Right ventricle myocardium superior (tissue), 1 donor: ENCODE measurements at places on chromosomes 6 and 20. TPM values are rescaled to one million over a fixed set of nuclear protein-coding genes. Genes with fewer than 3 reads are reported as not detected.

DNA sequence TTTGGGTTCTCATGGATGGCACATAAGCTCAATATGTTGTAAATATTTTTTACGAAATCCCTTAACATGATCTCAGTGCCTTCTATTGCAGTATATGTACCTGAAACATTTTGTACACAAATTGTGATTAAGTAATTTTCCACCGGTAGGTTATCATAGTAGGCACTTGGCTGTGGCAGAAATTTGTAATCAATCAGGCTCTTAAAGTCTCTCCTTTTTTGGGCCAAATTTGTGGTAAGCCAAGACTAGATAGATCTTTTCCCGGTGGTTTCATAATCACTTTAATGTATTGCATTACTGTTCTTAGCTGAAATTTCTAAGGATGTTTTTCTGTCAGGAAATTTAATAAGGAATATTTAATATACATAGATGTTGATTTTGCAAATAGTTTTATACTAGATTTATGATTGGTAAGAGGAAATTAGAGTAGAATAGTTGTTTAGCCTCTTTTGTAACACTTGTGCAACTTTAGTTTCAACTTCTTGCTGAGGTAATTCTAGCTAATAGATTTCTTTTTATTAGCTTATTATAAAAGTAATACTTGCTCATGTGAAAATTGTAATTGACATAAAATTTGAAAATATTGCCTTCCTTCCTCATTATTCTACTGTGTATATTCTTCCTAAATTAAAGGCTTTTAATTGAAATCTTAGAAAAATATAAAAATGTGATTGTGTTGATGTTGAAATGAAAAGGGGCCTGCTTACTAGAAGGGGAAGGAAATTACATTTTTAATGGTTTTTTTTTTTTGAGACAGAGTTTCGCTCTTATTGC is 3.2 kb downstream of the PCMT1 start:
- DNase-seq, result no peak

- DNase-seq, result no peak
Measured at GRCh38 chr6:74928203-74928602, 277.6 kb downstream of the COL12A1 start.

DNA sequence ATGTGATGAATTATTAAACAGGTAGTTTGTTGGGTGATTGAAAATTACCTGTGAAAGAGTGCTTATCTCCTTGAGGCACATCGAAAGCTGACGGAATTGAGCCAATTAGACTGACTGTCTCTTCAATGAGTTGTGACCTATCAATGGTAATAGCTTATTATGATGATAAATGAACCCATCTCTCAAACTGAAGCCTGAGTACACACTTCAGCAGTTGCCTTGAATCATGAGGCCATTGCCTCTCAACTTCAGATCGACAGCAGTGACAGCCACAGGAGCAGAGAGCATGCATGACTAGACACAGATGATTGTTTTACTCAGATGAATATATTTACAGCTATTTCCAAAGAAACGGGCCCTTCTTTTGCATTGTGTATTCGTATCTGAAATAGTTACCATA is 323.9 kb downstream of the LAMA2 start:
- DNase-seq, result no peak

DNA sequence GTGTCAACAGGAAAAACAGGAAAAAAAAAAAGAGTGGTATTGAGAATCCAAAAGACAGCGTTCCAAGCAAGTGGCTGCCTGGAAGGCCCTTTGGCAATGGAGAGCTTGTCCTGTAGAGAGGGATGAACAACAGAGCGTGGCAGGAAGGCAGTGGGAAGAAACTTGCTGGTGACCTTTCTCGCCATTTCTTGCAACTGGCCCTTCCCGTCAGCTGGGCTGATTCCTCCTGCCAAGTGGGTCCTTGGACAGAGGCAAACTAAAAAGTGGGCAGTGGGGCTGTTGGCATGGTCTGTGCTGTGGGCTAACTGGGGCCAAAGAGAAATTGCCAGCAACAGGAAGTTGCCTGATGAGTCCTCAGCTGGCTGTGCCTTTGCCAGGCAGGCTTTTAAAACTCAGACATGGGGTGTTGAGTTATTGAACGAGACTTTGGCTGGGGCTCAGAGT is 43.9 kb upstream of the CLDN20 start:
- DNase-seq, result no peak

DNA sequence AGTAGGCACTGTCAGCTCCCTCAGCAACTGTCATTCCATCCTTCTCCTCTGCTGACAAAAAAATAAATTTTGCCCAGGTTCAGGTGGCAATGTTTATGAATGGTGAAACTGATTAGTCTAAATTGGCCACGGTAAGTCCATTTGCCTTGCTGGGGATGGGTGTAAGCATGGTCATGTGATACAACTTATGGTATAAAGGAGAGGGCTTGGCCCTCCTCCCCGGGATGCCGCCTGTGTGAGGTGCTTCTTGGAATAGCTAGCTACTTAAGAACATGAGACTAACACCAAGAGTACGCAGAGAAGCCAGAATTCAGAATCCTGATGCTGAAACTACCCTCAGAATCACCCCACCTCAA is 94.4 kb upstream of the MAP7 start:
- DNase-seq, result no peak

- DNase-seq, result no peak
Measured at GRCh38 chr20:35305682-35306556, 13.7 kb upstream of the FAM83C start.

- DNase-seq, result no peak
Measured at GRCh38 chr20:54535033-54535432, 59.6 kb downstream of the DOK5 start.

DNA sequence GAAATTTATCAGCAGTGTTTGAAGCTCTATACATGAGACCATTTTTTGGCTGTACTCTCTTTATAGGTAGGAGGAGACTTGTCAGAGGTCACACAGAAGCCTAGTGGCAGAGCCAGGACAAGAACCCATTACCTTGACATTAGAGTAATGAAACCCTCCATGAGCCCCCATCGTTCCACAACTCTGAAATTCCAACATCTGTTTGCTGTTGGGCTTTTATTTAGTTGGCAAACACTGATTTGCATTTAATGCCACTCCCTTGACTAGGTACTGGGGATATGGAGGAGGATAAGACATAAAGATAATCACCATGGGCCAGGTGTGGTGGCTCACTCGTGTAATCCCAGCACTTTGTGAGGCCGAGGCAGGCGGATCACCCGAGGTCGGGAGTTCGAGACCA is 1.6 kb downstream of the GSS start:
- DNase-seq, result no peak

- DNase-seq, result peak; percentile 24
Measured at GRCh38 chr20:63054681-63055240, 48.0 kb upstream of the BHLHE23 start.

- no peak for DNase-seq
Measured at GRCh38 chr20:62177307-62177706, 5.5 kb upstream of the MTG2 start.

The TINAG gene
- total RNA-seq, result 0.16 TPM

- no peak for DNase-seq
Measured at GRCh38 chr6:167688123-167688522, 138.6 kb upstream of the AFDN start.

The GNAS-AS1 gene
- total RNA-seq, result 0.13 TPM

DNA sequence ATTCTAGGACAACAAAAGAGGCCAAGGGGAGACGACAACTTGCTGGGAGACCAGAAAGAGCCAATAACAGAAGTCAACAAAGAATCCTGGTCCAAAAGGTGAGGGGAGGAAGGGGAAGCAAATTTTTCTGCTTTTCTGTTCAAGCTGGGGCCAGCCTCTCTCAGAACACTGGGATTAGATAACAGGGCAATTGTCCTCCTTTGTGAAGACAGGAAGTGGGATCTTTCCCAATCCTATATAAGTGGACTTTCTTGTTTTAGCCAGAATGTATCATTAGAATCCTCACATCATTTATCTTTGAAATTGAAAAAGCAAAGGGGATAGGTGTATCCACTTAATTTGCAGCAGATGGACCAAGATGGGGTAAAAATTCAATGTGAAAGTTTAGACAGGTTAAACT is 101.2 kb upstream of the COL21A1 start:
- no peak for DNase-seq

DNA sequence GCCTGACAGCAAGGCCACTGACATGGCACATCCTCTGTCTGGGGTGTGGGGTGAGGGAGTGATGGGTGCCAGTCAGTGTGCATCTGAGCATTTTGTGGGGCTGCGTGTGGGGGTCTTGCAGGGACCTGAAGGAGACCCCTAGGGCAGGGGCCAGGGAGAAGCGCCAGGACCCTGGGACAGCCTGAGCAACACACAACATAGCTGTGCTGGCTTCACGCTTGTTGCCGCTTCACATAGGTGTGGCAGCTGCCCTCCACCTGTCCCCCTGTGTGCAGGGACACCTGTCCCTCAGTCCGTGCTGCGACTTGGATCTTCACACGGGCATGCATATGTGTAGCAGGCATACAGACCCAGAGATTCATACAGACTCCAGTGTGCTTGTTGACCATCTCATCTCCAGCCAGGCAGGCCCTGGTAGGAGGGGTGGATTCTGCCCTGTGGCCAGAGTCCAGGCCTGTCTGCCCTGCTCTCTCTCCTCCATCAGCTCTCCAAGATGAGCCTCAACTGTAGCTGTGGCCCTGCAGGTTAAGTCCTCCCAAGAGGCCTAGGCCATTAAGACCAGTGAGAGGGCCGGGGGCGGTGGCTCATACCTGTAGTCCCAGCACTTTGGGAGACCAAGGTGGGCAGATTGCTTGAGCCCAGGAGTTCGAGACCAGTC is 3.2 kb upstream of the NPBWR2 start:
- DNase-seq, result peak; percentile 22

The RWDD2A gene
- total RNA-seq, result 2.8 TPM

The SEMG1 gene
- total RNA-seq, result not detected

GRCh38 chr6:152984513-152984872 is 1.7 kb upstream of the FBXO5 start:
- DNase-seq, result no peak

- no peak for DNase-seq
Measured at GRCh38 chr20:64093013-64093503, 8.9 kb upstream of the LKAAEAR1 start.

The OR2J3 gene
- not detected for total RNA-seq

The HLA-DQA1 gene
- total RNA-seq, result 5.5 TPM

DNA sequence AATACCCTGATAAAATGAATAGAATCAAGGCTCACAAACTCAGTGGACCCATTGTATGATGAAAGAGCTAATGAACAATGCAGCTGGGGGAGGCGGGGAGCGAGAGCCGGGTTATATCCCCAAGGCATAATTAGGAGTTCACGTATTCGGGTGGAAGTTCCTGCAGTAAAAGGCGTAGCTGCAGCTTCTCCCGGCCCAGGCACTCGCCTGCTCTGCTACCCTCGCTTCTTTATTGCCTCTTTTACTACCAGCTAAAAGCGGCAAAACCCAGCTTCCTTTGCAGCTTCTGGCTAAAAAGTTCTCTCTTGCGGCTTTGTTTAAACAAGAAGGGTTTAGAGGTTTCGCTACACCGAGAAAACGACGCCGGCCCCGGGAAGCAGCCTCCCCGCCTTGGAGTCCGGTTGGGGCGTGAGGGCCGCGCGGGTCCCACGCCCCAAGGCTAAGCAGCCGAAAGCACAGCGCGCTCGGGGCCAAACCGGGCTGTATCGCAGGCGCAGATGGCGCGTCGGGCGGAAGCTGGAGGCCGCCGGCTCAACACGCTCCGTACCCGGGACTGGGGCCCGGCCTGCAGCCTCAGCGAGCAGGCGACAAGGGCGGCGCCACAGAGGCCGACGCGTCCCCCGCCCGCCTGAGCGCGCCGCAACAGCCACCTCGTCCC is 1.6 kb downstream of the ZBTB2 start:
- DNase-seq, result peak; percentile 79

The LHFPL5 gene
- not detected for total RNA-seq

The SLC44A4 gene
- total RNA-seq, result not detected

DNA sequence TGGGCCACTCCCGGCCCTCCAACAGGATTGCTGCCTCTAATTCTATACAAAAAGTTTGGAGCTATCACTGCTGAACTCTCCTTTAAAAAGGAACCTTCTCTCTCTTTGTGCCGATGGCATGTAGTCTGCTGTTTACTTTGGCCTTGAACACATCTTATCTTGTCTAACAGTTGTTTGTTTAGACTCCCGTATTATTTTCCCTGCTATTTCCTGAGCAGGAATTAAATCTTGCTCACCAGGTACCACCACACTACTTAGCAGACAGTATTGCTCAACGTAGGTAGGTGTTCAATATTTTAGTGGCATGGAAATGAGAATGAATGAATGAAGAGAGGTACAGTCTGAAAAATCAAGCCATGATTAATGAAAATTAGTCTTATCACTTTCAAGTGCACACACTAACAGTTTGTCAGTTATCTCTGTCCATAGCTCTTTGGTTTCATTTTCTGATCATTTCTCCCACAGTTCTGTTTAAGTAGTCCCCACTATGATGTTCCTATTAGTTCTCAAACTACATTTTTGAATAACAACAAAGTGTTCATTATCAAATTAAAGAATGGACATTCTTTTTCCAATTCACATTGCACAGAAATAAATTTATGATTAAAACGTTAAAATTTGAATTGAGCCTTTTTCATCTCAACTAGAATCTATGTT is 6.8 kb upstream of the HEY2 start:
- no peak for DNase-seq

DNA sequence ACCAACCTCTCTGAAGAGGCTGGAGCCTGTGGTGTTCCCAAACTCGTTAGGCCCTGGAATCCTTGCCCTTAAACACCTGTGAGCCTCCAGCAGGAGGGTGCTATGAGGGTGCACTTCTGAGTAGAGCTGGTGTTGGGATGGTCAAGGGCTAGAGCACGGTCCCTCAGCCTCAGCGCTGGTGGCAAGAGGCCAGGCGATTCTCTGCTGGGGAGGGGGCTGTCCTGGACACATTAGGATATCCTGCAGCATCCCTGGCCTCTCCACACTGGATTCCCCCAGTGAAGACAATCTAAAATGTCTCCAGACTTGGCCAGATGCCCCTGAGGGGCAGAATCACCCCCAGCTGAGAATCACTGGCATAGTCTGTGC is 157.8 kb downstream of the SYCP2 start:
- no peak for DNase-seq
